Stimulated activated naive CD4-positive, alpha-beta T cell treated with Interleukin-2 at 50 U/mL for 16 hours (primary cell): ENCODE measurements at places on chromosomes 2 and 18.

DNA sequence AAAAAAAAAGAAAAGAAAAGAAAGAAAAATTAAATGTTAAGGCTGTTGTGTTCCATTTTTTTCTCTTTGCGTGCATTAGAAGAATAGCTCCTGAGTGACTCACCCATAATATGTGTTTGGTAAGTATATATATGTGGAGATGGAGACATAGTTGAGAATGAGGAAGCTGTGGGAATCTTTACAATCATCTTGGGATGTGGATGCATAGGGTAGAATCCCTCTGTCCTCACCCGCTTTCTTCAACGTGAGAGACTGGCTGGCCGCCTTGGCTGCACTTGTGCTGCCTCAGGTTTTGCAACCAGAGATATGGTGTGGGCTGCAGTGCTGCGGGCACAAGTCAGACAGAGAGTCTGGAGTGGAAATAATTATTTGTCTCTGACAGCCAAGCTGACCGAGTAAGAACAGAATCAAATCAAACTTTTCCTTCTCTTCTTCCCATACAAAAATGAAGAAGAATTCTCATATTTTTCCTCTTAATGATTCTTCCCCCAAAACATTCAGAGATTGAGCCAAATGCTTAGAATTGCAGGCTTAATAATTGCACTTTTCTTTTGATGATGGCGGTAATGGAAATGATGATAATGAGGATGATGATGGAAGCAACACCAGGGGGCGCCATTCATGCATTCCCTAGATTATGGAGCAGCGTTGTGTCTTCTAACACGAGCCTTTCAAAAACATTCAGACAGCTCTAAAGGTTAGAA lies 48.5 kb downstream of the SERPINB7 start:
- DNase-seq = no peak

DNA sequence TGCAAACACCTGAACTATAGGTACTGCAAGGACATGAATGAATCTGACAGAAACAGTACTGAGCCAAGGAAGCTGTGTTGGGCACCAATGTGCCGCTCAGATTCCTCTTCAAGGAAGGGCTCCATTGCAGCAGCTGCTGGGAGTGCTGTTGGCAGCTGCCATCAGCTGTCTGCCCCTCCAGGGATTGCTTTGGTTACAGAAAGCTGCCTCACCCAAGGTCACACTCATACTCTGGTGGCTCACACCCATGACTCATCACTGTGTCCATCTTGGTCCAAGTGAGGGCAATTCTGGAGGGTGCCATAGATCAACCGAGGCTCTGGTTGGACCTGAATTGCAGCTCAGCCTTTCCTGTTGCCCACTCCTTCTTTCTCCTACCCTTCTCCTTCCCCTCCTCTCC lies 24.4 kb upstream of the TRPM8 start:
- no peak for DNase-seq

- no peak for DNase-seq
Observed at GRCh38 chr2:121147766-121148165, 137.2 kb downstream of the TFCP2L1 start.

- no peak for DNase-seq
Observed at GRCh38 chr18:23719634-23720201, 30.5 kb downstream of the LAMA3 start.

DNA sequence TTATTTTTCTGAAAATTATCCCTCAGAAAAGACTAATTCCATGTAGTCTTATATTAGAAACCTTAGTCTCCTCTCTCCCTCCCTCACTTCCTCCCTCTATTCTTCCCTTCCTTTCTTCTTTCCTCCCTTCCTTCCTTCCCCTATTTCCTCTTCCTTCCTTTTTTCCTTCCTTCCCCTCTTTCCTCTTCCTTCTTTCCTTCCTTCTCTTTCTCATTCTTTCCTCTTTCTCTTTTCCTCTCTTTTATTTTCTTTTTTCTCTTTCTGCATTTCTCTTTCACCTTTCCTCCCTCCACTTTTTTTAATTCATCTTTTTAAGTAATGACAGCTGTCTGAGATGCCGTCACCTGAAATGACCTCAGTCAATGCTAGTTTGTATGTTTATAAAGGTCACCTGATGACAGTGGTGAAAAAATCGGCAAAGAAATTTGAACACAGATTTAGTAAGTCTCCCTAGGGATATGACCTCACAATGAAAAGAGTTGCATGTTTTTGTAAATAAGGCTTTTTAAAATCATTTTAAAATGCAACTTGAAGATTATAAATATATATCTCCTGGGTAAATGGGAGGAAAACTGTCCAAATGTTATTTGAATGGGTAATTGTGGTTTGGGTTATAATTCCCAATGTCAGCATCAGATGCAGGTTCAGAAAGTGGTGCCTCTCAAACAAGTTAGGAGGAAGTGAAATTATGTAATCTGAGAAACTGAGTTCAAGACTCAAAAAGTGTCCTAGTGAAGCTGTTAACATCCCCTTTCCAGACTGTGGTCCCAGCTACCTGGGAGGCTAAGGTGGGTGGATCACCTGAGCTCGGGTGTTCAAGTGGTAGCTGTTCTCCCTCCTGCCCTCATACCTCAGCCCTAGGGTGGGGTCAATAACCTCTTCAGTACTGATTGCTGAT lies 90.3 kb upstream of the ST3GAL5 start:
- no peak for DNase-seq

DNA sequence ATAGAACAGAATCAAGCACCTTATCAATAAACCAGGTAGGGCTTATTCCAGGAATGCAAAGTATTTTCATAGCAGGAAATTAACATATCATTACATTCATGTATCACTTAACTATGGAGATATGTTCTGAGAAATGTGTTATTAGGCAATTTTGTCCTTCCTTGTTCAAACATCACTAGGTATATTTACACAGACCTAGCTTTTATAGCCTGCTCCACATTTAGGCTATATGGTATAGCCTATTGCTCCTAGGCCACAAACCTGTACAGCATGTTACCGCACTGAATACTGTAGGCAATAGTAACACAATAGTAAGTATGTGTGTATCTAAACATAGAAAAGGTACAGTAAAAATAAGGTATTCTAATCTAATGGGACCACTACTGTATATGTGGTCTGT lies 82.8 kb upstream of the KCTD1 start:
- no peak for DNase-seq

DNA sequence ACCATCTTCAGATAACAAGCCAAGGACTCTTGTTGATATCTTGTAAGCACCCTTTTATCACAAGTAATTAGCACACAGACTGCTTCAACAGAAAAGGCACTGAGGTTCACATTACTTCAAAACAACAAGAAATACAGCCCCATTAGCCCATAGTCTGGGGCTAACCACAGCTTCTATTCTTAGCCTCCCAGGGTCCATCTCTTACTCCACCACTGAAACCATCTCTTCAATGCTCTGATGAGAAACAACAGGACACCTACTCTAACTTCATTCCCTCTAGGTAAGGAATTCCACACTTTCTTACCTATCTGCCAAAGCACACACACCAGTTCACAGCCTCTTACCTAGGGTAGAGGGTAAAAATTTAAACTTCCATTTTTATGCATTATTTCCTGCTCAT lies 26.4 kb upstream of the CYTIP start:
- no peak for DNase-seq

- no peak for DNase-seq
Observed at GRCh38 chr2:28239207-28239606, 153.5 kb upstream of the FOSL2 start.

DNA sequence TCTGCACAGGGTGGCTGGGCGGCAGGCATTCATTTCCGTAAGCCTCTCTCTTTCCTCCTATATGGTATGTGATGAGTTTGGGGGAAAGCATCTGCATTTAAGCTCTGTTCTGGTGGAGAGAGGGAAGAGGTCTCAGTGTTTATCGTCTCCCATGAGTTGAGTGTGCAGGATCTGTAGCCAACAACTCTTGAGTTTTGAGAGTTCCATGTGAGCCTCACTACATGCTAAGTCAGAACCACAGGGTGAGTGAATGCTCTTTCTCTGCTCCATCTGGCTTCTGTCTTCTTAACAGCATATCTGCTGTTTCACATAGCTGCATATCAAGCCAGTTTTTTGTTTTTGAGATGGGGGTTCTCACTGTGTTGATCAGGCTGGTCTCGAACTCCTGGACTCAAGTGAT lies 22.7 kb downstream of the RAB31 start:
- DNase-seq = no peak

- DNase-seq = no peak
Observed at GRCh38 chr2:112776113-112776512, 8.2 kb downstream of the IL1A start.

DNA sequence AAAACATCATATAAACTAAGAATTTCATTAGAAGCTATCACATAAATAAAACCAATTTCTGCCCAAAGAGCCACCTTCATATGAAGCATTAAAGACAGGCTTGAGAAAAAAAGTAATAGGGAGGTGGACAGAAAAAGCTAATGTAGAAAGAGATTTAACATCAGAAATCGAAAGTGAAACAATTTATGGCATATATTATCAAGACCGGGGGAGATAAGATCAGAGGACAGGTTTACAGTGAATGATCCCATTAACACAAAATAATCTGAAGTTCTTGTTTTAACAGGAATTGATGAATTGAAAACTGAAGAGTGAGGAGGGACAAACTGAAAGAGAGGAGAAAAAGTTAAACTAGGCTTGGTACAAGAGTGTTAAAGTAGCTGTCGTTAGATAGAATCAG lies 786.3 kb upstream of the FSHR start:
- DNase-seq = no peak

- DNase-seq = no peak
Observed at GRCh38 chr2:154375579-154375931, 322.9 kb upstream of the KCNJ3 start.

- DNase-seq = no peak
Observed at GRCh38 chr2:832635-833034, 118.0 kb upstream of the SNTG2 start.
